Activated CD4-positive, alpha-beta T cell treated with anti-CD3 and anti-CD28 coated beads, Interleukin-2, Interleukin-6, amounts not matched to agents 100 ng/mL and 50 ng/mL, durations not matched to agents 16 hours and 8 hours (primary cell): ENCODE measurements at places on chromosomes 5 and 9.

- peak; percentile 54 for DNase-seq
These were observed 168.5 kb downstream of the RAB3C start for GRCh38 chr5:58751222-58751837.

DNA sequence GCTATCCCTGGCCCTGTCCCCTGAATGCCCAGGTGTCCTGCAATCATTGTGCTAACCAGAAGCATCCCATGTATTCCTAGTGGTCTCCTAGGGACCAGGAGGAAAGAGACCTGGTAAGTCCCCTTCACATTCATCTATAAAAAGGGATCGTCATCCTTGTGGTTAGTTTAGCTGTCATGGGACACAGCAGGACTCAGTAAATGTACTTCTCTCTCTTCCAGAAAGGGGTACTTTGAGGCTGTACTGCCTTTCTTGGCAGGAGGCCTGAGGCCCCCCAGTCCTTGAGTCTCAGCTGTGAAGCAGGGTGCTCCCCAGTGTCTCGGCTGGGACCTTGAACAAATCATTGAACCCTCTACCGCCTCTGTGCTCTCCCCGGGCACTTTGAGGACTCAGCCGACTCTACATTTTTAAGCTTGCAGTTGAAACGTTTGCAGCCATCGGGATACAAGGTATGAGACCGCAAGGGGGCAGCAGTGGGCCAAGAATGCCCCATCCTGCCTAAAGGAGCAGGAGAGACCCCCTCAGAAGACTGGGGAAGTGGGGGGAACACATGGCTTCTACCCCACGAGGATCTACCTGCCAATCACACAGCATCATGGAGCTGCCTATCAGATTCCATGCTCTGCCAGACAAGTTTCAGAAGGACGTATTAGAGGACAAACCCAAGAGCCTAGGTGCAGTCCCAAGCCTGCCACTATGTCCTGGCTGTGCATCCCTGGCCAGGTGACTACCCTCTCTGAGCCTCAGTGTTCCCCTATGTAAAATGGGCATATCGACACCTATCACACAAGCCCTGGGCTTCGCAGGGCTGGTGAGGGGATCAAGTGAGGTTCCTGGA, 2.4 kb upstream of the PHYKPL start:
- DNase-seq, result peak; percentile 82

DNA sequence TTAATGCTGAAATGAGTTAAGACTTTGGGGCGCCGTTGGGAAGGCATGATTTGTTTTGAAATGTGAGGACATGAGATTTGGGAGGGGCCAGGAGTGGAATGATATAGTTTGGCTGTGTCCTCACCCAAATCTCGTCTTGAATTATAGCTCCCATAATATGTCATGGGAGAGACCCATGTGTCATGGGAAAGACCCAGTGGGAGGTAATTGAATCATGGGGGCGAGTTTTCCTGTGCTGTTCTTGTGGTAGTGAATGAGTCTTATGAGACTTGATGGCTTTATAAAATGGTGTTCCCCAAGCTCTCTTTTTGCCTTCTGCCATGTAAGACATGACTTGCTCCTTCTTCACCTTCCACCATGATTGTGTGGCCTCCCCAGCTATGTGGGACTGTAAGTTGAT, 5.1 kb downstream of the SLC25A48 start:
- DNase-seq, result no peak

DNA sequence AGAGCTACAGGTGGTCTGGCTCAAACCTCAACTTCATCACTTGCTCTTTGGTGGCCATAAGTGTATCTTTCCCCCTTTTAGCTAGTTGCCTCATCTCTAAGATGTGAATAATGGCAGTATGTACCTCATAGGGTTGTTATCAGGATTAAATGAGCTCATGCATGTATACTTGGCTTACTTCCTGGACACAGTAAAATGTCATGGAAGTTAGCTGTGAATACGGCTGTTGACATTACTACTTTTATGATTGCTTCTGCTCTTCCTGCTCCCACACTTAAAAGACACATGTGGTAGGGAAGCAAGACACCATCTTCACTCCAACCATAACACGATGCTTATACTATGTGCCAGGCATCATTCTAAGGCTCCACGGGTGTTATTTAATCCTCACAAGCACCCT, 114.5 kb upstream of the GPR151 start:
- DNase-seq, result no peak

DNA sequence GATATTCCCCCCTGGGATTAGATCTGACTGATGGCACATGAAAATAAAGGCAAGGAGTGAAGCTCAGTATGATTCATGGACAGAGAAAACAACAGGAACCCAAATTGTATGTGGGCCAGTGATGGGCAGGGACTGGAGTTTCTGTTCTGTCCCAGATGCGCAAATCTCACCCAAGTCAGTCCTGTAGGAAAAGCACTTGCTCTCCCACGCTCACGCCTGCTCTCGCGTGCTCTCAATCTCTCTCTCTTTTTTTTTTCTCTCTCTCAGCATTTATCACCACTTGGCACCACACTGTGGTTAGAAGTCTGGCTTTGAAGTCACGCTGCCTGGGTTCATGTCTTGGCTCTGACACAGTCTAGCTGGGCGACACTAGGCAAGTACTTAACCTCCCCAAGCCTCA, 106.5 kb upstream of the LRRTM2 start:
- DNase-seq, result peak; percentile 34
